Stimulated activated CD4-positive, alpha-beta T cell treated with anti-CD3 and anti-CD28 coated beads, TNF-alpha, amount 100 ng/mL, for 24 hours (primary cell): ENCODE measurements at places on chromosomes 3 and 15.

DNA sequence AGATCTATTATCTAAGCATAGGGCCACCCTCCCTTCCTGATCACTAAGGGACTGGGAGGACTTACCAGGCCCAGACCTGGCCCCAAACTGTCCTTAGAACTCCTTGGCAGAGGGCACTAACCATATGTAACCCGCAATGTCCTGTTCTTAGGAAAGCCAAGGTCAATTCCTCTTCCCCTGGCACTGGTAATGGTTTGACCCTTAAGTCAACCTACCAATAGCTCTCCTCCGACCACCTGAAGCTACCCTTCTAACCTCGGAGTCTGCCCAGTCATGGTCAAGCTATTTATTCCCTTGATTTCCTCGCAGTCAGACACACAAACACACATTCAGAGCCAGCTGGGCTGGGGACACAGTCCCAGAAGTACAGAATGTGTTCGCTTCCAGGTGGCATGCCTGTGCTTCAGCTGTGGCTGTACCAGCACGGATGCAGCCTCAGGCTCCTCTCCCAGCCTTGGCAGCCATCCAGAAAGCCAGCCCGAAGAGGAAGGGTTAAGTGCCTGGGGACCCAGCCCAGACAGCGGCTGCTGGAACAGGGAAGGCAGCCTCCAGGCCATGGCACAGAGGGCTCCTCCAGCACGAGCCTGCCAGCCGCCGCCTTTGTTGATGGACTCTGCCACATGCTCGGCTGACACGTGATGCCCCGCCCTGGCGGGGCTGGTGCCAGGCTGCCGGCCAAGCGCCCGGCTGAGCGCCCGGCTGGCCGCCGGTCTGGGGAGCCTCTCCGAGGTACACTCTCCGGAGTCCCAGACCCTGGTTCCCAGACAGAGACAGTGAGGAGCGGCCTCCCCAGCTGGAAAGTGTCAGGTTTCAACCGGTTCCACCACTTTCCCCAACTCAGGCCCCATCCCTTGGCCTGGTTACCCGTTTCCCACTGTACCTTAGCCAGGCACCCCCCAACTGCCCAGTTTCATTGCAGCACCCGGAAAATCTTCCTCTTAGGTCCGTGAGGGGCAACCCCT is 5.5 kb downstream of the BMF start:
- DNase-seq = no peak

DNA sequence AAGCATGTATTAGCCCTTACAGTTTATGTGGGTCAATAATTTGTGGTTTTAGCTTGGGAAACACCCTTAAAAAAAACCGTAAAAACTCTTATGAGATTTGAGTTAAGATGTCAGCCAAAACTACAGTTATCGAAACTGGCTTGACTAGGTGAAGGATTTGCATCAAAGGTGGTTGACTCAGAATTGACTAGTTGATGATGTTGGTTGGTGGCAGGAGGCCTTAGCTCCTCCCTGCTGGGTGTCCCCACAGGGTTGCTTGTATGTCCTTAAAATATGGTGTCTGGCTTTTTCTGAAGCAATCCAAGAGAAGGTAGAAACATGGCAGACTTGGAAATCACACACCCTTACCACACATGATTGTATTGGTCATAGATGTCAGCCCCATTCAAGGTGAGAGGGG is 305.1 kb downstream of the ROBO2 start:
- no peak for DNase-seq

DNA sequence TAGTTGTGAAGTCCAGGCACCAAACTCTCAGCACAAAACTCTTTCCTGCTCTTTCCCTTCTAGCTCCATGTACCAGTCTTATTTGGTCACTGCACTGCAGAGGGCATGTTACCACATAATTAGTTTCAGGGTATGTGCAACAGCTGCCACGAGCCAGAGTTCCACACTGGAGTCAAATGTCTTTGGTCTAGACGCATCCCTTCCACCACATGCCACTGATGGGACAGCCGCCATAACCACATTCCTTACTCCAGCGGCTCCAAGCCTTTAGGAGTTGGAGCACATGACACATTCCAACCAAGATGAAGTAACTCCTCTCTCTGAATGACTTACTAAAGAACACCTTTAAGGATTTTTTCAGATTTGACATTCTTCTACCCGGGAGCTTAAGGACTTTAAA is 153.4 kb downstream of the ERC2 start:
- DNase-seq = no peak

GRCh38 chr3:78798266-78798832 is 969.4 kb downstream of the ROBO1 start:
- no peak for DNase-seq

GRCh38 chr3:23129117-23129516 is 74.0 kb upstream of the UBE2E2 start:
- DNase-seq = no peak

DNA sequence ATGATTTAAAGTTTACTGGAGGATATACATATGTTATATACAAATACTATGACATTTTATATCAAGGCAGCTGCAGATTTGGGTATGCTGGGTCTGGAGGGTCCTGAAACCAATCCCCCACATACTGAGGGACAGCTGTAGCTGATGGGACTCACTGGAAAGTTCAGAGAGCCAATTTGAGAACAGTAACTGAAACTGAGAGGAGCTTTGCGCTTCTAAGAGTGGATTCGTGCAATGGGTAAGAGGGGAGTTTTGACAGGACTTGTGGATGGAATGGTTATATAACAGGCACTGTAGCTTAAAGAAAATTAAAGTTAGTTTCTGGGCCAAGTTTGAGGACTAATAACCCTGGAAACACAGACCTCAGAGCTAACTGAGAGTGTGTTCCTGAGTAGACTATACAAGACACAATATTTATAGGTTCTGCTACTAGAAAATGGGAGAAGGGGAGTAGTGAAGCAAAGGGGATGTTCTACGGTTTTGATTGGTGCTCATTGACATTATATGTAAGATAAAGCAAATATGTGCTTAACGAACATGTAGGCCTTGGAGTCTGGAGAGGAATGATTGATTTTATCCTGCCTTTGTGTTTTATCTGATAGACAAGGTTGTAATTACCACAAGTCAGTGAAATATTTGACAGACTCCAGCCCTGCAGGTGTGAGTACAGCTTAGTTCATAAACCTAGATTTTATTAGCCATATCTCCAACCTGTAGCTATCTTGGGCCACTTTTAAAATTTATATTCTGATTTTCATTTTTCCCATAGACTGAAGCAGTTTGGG is 4.8 kb upstream of the ZMAT3 start:
- DNase-seq = no peak

DNA sequence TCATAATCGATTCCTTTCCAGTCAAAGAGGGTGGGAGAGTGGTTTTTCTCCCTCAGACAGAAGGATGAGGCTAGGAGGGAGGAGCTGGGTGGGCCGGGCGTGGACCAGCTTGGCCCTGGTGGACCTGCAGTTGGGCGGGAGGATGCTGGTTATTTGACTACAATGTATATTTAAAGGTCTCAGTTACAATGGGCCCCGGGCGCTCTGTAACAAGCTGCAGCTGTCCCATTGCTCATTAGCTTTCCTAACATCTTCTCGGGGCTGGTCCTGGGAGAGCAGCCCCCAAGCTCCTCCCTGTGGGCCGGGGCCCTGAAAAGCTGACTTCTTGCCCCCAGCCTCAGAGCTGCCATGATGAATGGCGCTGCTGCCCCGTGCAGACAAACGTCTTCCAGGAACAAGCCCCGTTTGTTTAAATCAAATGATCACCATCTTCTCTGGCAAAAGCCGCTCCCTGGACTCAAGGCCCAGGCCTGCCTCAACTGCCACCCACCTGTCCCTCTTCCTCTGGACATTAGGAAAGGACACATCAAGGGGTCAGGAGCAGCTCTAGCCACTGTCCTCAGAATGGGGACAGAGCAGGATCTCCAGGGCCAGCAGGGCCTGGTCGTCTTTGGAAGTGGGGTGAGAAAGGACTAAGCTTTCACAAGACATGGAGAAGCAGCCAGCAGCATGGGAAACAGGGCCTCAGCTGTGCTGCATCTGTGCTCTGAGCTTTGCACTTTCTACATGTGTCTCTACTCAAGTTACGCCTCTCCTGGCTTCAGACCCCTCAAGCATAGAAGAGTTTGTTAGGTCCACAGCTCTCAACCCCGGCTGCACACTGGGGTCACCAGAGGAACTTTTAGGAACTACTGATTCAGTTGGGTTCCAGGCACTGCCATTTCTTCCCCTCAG is 38.6 kb downstream of the MAGEF1 start:
- no peak for DNase-seq

GRCh38 chr3:30535525-30535924 is 70.9 kb upstream of the TGFBR2 start:
- no peak for DNase-seq

- DNase-seq = no peak
Measured at GRCh38 chr3:31984321-31984720, 2.8 kb downstream of the ZNF860 start.

DNA sequence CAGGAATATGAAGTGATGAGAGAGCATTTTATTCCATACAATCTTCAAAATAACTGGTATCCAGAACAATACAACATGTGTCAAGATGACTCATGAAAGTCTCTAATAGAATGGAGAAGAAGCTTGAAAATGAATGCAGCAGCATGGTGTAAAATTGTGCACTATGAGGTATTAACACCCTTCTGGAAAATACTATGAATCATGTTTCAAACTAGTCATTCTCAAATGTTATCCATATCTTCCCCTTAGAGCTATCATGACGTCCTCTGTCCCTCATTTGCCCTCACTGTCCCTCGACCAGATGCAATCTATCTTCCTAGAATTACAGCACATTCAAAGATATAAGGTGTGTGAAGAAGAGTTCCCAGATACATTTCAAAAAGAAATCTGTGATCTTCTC is 198.2 kb downstream of the NECTIN3 start:
- DNase-seq = no peak

DNA sequence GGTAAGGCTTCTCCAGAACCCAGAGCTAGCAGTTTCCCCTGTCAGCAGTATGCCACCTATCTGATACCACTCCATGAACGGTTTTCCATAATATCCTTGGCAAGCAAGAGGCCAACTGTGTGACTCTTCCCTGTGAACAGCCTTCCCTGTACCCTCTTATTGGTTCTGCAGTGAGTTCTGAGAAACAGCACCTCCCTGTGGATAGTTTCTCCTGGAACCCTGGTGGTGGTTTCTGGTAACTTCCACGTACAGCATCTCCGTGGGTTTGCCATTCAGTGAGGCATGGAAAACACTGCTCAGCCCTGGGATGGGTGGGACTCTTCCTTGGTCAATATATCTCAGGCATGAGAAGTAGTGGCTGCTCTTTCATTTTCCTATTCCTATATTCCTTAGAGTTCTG is 19.4 kb upstream of the SERPINI2 start:
- DNase-seq = no peak

DNA sequence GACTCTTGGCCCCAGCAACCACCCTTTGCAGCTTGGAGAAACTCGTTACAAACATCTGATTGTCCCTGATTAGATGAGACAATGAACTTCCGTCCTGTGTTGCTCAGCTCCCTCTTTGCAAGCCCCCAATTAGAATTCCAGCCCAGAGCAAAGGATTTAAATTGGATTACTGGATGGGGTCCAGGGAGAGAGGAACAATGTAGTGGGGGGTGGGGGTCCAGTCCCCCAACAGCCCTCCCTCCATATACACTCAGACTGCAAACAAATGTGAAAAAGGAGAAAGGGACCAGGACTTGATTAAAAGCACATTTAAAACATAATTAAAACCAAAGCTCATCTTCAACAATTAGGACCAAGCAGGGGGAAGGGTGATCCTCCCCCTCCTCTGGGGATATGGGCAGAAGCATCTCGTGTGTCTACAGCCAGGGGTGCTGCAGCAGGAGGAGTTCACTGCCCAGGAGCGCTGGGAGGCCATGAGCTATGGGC is 71.7 kb upstream of the TMEM115 start:
- DNase-seq = no peak

DNA sequence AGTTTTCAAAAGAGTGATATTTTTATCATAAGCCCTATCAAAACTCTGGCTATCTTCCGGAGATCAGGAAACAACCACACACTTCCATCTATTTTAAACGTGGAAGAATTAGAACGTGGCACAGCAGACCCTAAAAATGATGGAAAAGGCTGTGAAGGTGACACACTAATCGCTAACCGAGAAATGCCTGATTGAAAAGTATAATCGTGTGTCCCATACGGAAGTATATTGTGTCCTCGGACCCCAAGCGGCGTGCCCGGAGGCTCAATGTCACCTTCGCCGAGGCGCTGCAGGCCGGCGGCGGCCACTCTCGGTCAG is 642 bp downstream of the COX5A start:
- DNase-seq = no peak

DNA sequence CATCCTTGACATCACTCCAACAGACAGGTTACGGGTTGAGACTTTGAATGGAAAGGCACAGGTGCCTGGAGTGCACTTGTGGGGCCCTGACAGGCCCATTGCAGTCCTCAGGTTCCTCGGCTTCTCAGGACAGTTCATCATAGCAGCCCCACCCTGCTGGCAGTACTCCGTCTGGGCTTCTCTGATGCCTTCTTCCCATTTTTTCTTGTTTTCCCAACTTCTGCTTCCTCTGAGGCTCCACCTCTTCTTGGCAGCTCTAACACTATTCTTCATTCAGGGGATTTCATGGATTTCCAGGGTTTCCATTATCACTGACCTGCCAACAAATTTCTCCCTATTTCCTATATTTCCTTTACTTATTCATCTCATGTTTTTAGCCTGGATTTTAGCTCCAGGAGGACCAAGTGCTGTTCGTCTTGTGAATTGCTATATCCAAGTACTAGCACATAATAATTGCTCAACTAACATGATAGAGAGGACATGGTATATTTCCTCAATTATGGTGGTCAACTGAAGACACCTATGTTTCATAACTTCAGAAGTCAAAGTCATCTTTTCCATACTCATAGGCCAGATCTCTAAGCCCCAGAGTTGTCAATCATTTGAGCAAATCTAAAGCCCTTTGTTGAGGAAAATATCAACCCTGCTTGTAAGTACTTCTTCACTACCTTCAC is 16.2 kb downstream of the NCEH1 start:
- no peak for DNase-seq

- no peak for DNase-seq
Measured at GRCh38 chr15:41930221-41930866, 36.5 kb upstream of the SPTBN5 start.

GRCh38 chr3:106126067-106126845 is 257.4 kb upstream of the CBLB start:
- DNase-seq = no peak

- no peak for DNase-seq
Measured at GRCh38 chr3:134797741-134798451, 2.8 kb downstream of the EPHB1 start.

- DNase-seq = no peak
Measured at GRCh38 chr3:124048967-124049798, 57.3 kb upstream of the ROPN1 start.

DNA sequence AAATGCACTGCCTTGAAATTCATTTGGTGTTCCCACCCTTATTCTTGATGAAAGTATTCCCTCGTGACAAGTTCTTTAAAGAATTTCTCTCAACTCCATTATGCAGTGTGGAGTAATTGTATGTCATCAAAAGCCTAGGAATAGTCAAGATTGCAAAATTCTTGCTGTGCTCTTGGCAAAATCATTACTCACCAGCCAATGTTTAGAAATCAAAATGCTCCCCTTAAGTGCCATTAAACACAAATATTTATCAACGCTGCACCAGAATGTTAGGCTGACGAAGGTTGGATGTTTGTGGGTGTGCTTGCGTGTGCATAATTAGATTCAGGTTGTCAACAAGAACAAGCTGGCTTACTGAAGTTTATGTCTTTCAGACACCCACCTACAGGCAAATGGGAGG is 40.5 kb downstream of the SST start:
- no peak for DNase-seq

GRCh38 chr15:93167291-93167690 is 78.3 kb upstream of the RGMA start:
- DNase-seq = no peak
